Mesothelial cell of epicardium (in vitro differentiated cells): ENCODE measurements at places on chromosomes 2 and 18. TPM values are rescaled to one million over a fixed set of nuclear protein-coding genes. Genes with fewer than 3 reads are reported as not detected.

DNA sequence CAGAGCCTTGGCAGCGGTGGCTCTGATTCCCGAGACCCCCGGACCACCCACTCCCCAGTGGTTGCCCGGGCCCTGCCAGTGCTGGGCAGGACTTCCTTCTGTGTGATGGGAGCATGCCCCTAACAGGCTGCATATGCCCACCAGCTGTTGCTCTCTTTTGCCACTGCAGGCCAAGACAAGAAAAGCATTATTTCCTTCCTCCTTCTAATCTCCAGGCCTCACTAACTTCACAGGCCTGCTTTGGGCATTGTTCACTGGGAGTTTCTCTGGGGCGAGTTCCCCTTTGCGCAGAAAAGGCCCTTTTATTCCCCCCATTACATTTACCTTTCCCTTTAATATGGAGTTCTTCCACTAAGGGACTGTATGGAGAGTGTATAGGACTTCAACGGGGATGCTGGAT, 249.1 kb upstream of the SIX2 start:
- H3K4me1 ChIP-seq, result peaks cover 47% of the 10 kb centered on the region
- DNase-seq, result no peak

DNA sequence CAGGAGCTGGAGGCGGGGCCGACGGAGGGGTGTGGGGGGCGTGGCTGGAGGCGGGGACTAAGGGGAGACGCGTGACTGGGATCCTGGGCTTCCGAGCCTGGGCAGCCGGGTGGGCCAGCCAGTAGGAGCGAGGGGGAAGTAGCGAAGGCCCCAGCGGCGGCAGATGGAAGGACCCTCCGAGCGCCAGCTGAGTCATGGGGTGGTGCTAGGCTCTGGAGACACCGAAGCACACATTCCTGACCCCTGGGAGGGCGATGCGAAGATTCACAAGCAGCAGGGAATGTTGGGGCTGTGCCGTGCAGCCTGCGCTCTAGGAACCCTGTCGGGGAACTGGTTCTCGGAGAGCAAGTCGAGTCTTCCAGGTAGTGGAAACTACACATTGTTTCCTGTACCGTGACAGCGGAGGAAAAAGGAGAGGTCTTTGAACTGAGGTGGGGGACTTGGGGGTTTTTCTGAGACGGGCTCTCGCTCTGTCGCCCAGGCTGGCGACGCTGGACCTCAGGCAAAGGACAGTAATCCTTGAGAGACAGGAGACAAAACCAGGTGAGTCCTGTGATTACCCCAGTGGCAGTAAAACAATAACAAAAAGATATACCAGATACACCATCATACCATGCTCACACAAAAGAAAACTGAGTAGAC, 650 bp upstream of the AFG3L2 start:
- peak overlapping the region; percentile 84 for H3K4me3 ChIP-seq
- DNase-seq, result no peak
- H3K36me3 ChIP-seq, result no peaks in the 10 kb centered on the region
- peak overlapping the region; percentile 99 for H3K27ac ChIP-seq

DNA sequence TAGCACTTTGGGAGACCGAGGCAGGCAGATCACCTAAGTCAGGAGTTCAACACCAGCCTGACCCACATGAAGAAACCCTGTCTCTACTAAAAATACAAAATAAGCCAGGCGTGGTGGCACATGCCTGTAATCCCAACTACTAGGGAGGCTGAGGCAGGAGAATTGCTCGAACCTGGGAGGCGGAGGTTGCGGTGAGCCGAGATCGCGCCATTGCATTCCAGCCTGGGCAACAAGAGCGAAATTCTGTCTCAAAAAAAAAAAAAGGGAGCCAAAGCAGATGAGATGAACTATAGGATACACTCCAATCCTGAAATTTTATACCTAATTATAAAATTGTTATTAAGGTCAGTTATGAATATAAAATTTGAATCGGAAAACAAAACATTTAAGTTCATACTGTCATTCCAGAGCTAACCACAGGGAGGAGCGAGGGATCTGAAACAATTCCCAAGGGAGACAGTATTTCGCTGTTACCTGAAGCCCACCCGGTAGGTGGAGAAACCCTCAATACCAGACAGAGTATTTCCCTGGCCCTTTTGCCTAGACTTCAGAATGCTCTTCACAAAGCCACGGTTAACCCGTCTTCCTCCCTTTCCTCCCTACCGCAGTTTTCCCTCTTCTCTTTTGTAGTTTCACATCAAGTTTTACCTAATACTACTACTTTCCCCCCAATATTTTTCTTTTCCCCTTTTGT, 1.4 kb downstream of the PPM1G start:
- H3K4me3 ChIP-seq, result peak overlapping the region; percentile 80
- DNase-seq, result peak; percentile 43
- H3K36me3 ChIP-seq, result peaks cover 5% of the 10 kb centered on the region
- peak overlapping the region; percentile 95 for H3K27ac ChIP-seq
- H3K27me3 ChIP-seq, result no peaks in the 10 kb centered on the region
- H3K4me1 ChIP-seq, result peaks cover 19% of the 10 kb centered on the region

DNA sequence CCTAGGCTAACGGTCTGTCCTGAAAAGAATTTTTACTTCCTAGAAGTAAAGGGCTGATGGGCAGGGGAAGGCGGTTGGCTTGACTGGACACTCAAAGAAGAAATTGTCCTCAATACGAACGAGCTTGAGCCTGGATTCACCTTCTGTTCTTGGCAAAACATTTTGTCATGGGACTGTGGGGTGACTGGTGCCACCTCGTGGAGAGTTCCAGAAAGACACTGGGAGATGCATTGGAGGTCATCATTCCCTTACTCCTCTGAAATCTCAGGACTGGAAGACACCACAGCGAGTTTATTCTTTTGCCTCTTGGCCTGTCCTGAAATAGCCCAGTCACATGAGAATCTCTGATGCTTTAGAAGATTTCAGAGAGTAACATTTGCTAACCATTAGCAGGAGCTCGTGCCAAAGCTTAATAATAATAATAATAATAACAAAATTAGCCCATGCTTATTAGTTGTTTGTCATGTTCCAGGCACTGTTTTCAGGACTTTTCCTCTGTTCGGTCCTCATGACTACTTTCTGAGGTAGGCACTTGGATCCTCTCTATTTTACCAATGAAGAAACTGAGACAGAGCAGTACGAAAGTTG, 44.5 kb downstream of the TMEM182 start:
- H3K4me3 ChIP-seq, result no peak overlapping the region
- H3K27ac ChIP-seq, result no peak overlapping the region
- peaks cover 4% of the 10 kb centered on the region for H3K4me1 ChIP-seq
- H3K36me3 ChIP-seq, result peaks cover 21% of the 10 kb centered on the region
- no peak for DNase-seq

DNA sequence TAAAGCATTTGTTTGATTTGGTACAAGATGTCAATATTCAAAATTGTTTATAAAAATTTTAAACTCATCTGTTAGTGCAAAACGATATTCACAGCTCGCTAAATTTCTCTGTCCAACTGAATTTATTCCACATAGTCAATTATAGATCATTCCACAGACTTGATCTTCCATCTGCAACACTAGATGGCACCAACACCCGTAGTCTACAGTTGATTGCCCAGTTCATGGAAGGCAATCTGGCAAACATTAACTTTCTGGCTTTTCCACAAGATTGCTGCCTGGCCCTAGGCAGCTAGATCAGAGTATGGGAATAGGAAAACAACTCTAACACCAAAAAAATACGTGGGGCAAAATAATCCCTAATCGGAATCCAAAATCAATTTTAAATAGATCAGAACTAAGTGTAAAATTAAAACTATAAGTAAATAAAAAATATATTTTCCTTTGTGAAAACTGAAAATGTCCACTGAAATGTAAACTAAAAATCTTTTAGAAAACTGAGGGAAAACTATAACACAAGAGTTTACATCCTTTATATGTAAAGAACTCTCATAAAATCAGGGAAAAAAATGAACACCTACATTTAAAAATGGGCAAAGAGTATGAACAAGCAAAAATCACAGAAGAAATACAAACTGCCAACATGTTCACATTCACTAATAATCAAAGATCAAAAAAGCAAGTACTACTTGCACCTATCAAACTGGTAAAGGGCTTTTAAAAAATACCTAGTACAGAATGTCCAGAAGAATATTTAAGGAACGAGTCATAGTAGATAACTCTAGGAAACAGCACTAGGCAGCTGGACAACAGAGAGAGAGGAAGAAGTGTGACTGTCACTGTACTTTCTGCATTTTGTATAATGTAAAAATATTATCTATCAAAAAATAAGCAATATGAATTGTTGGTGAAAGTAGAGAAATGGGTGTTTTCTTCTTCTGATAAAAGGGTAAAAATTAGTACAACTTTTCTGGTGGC, 35.0 kb downstream of the RTN4 start:
- H3K4me3 ChIP-seq, result no peak overlapping the region
- no peak for DNase-seq
- peaks cover 38% of the 10 kb centered on the region for H3K4me1 ChIP-seq
- no peaks in the 10 kb centered on the region for H3K27me3 ChIP-seq
- peaks cover 29% of the 10 kb centered on the region for H3K36me3 ChIP-seq

- H3K36me3 ChIP-seq, result no peaks in the 10 kb centered on the region
- H3K27ac ChIP-seq, result no peak overlapping the region
- H3K4me1 ChIP-seq, result peaks cover 10% of the 10 kb centered on the region
- H3K27me3 ChIP-seq, result peaks cover 34% of the 10 kb centered on the region
- H3K4me3 ChIP-seq, result no peak overlapping the region
- no peak for DNase-seq
These were observed 132.8 kb downstream of the TPO start for GRCh38 chr2:1546023-1546591.

- no peak for DNase-seq
- H3K36me3 ChIP-seq, result no peaks in the 10 kb centered on the region
- peaks cover 83% of the 10 kb centered on the region for H3K27me3 ChIP-seq
- peaks cover 15% of the 10 kb centered on the region for H3K4me1 ChIP-seq
- H3K27ac ChIP-seq, result no peak overlapping the region
- no peak overlapping the region for H3K4me3 ChIP-seq
These were observed 1.6 kb downstream of the INHBB start for GRCh38 chr2:120347396-120348060.

- no peaks in the 10 kb centered on the region for H3K27me3 ChIP-seq
- peak overlapping the region; percentile 90 for H3K4me3 ChIP-seq
- no peak overlapping the region for H3K27ac ChIP-seq
- peak; percentile 65 for DNase-seq
- peaks cover 7% of the 10 kb centered on the region for H3K36me3 ChIP-seq
- peaks cover 49% of the 10 kb centered on the region for H3K4me1 ChIP-seq
These were observed 529 bp downstream of the SEMA4C start for GRCh38 chr2:96869281-96869821.

DNA sequence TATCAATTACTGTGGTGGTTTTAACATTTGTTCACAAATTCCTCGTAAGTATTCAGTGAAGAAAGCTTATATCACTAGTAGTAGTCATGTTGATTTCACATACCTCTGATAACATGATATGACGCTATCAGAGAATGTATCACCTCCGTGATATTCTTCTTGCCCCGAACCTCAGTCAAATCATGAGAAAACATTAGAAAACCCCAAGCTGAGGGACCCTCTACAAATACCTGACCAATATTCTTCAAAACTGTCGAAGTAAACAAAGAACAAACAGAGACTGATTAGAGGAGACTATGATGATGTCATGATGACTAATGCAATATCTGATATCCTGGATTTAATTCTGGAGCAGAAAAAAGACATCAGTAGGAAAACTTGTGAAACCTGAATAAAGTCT, 85.6 kb upstream of the SPOPL start:
- DNase-seq, result no peak
- peaks cover 15% of the 10 kb centered on the region for H3K36me3 ChIP-seq
- H3K4me3 ChIP-seq, result no peak overlapping the region

The ABCG5 gene
- not detected in 3 replicates for total RNA-seq

The COL3A1 gene
- total RNA-seq, result 7,569 to 7,691 TPM (median 7,584 TPM) in 3 replicates
